ENCODE measurements at places on chromosomes 5 and 9.

DNA sequence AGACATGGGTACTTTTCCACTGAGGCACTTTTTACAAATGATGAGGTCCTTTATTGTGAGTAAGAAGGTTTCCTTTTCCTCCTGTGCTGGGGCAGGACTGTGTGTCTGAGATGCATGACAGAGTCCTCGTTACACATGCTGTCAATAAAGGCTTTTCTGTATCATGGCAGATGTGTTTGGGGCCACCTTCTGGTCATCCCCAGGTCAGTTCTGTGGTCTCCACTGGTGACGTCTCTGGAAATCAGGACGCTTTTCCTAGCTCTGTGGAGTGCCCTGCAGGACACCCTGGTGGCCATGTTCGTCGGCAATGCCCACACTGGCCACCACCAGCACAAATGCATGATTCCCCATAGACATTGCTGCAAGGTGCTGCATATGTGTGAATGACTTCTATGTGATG, 2.8 kb downstream of the CMBL start:
- no peak for DNase-seq

DNA sequence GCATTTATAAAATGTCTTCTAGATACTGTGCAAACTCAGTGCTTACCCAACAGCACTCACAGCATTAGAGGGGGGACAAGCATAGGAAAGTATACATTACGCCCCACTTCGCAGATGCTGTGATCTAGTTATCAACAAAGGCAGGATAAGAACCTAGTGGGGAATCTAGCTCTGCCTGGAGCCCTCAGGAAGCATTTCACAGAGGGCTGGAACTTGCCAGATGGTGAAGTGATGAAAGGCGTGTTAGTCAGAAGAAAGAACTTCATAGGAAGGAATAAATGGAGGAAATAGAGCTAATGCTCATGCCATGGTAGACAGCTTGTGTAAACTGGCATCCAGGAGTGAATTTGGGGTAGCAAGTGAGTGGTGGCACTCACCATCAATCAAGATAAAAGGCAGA, 25.8 kb downstream of the DIRAS2 start:
- DNase-seq, result no peak

- no peak for DNase-seq
These were observed 252.1 kb downstream of the SMARCA2 start for GRCh38 chr9:2267181-2267745.

GRCh38 chr5:24602188-24602587, 42.6 kb downstream of the CDH10 start:
- no peak for DNase-seq

- no peak for DNase-seq
These were observed 420.0 kb downstream of the SEMA5A start for GRCh38 chr5:9125852-9126251.

- DNase-seq, result no peak
These were observed 136.3 kb upstream of the SMARCA2 start for GRCh38 chr9:1878811-1879210.

DNA sequence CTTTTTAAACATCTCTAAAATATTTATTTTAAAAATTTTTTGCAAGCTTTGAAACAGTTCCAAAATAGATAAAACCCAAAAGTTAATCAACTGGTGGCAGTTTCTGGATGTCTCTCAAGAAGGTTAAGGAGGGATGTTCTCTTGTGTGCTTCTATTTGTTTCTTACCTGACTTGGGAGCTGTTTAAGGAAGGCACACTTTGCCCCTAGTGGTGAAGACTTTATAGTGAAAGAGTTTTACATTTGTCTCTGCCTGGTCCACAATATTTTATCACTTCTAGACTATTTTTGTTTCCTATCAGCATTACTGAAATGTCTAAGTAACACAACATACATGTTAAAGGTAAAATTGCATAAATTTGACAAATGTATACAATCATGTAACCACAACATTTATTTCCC, 552.8 kb downstream of the SEMA5A start:
- no peak for DNase-seq

DNA sequence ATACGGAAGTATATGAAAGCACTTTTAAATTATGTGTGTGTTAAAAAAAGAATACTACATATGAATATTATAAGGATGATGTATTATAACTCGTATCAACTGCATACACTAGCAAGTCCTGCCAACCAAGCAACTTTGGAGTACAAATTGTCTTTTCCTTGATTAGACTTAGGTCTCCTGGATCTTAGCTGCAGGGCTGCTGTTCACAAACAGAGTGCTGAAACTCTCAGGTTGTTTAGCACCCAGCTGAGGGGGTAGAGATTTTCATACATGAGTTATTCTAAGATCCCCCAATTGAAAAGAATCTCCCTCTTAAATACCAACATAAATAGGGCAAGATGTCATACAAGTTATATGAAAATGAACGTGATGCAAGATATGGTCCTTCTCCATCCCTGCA, 149.8 kb upstream of the TNC start:
- DNase-seq, result no peak

DNA sequence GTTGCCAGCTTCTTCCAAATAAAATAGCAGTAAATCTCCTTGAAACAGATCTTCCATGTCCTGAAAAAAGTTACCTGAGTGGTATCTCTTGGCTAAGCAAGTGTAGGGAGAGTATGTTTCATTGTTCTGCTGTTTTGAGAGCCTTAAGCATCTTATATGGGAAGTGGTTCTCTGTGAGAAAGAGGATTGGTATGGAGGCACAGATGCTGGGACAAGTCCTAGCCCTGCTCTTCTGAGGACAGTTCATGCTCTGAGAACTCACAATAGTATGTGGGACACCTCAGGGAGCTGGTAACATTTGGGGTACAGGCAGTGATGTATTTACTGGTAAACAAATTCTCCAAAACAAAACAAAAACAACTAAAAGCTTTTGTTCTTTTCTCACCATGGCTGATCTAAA, 2.0 kb downstream of the PPP3R2 start:
- no peak for DNase-seq

- no peak for DNase-seq
These were observed 23.4 kb downstream of the WWC1 start for GRCh38 chr5:168314735-168315411.

GRCh38 chr5:77218263-77218662, 7.8 kb downstream of the PDE8B start:
- no peak for DNase-seq

- DNase-seq, result no peak
These were observed 820.8 kb downstream of the MAT2B start for GRCh38 chr5:164326219-164326618.
